ENCODE measurements at places on chromosomes 3 and 15.

DNA sequence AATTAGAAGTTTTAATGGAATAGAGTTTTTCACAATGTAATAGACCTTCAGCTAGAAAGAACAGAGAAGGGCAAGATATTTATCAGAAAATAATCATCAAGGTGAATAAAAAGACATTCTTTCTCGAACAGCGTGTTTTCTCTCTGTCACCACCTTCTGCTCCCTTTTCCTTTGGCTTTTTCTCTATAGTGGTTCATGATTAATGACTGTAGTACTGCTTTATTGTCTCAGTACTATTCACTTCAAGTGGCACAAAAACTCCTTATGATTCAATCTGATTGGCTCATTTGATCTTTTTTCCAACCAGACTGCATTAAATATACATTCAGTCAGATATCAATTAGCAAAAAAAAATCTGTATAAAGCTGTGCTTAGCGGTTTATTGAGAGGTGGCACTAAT, 516.0 kb downstream of the OTOL1 start:
- DNase-seq, result no peak

GRCh38 chr15:29102911-29103823, 166.5 kb downstream of the NSMCE3 start:
- no peak for DNase-seq

- DNase-seq, result no peak
Measured at GRCh38 chr15:101615986-101616848, 36.0 kb downstream of the TM2D3 start.

- no peak for DNase-seq
Measured at GRCh38 chr3:126955004-126955790, 27.7 kb upstream of the PLXNA1 start.

DNA sequence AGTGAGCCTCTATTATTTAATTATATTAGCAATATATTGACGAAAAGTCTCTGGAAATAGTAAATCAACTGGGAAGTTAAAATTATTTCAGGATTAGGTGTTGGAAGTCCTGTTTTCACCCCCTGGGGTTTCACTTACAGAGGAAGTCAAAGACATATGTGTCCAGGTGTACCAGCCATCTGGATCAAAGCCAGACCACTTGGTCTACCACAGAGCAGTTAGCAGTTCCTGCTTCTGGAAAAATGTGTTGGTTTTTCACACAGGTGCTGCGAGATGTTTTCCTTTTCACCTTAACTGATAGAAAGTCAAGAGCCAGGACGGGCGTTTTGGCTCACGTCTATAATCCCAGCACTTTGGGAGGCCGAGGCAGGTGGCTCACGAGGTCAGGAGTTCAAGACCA, 13.1 kb downstream of the MME start:
- no peak for DNase-seq

DNA sequence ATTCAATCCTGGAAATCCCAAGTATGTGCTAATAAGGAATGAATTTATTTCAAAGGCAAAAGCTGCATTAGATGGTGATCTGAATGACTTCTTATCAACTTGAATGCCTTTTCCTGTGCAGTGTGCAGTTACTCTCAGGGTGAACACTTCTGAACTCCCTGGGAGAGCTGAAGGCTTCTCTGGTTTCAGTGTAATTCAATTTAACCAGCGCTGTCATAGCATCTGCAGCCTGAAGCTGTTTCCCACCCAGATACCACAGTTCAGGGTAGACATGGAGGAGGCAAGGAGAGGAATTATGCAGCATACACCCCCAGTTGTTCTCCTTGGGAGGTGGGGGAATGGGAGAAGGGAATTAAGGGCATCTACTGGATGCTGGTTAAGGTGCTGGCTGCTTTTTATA, 49.1 kb upstream of the PRR23C start:
- DNase-seq, result no peak

- DNase-seq, result no peak
Measured at GRCh38 chr3:149610351-149611105, 47.3 kb downstream of the WWTR1 start.

DNA sequence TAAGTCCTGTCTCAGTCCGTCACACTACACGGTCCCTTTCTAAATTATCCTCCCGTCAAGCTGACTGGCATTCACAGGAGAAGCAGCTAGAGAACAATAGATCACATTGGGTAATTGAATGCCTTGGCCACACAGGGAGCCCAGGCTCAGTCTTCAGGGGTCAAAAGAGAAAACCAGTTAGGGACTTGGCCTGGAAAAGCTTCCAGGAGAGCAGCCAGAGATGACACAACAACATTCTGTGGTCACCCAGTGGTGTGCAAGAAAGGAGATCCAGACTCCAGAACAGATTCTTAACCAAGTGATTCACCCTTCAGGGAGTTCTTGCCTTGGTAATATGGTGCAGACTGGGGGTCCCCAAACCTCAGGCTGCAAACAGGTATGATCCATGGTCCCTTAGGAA, 15.9 kb downstream of the ARHGAP31 start:
- no peak for DNase-seq

DNA sequence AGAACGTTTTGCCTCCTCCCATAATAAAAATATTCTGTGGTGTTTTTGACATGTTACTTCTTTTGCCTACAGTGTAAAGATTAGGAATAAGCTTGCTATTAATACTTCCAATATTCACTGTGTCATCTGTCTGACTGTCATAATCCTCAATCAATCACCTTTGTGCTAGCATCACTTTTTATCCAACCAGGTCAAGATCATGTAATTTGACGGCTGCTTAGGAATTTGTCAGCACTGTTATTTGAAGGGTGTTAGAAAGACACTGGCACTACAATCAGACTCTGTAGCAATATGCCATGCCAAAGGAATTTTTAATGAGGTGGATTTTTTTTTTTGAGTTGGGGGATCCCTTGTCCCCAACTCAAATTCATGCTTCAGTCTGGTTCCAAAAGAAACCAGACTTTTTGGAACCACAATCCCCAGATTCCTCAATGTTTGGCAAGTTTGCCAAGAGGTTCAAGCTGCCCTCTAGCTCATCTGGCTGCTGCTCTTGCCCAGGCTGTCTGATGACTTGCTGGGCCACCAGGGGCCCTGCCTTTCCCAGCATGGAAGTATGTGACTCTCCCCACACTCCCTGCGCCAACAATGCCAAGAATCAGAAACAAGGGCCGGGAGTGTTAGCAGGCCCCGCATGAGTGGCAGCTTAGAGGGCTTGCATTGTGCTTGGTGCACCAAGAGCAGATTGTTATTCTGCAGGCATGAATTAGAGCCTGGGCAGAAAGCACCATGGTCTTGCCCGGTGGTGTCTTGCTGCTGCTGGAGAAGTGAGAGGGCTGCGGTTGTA, 58.6 kb upstream of the TSC22D2 start:
- DNase-seq, result no peak

GRCh38 chr3:62675492-62675891, 199.7 kb downstream of the CADPS start:
- no peak for DNase-seq

DNA sequence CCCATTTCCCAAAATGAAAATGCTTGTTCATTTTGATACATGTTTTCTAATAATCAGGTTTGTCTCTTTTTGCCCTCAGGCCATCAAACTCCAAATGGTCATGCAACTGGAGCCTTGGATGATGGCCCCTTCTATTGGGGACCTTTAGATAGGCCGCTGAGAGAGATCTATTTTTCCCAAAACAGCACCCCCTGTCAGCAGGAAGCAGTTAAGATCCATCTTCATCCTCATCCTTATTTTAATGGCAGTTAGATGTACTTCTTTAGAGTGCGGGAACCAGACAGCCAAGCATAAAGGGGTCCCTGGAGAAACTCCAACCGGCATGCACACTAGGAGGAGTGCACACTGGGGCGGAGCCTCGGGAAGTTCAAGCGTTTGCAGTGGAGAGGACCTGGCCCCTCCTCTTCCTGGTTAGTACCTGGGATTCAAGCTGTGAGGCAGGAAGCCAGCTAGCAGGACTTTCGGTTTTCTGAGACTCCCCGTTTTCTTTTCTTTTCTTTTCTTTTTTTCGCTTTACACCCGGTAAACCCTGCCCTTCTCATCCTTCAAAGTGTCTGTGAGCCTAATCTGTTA, 31.9 kb upstream of the STRIT1 start:
- no peak for DNase-seq

DNA sequence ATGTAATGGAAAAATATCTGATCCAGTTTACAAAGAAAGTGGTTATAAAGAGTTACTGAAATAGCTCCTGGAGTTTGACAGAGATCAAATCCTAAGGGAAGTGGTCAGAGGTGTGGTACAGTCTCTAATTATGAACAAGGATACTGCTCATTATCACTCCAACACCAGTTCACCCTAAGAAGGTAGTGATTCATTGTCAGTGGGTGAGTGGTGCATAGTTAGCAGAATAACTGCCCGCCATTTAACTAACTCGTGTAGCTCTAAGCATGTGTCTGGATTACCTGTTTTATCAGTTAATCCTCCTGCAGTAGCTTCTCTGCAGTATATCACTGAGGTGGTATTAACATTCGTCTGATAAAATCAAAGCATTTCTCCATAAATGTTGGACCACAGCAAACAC, 700.1 kb downstream of the NLGN1 start:
- no peak for DNase-seq

DNA sequence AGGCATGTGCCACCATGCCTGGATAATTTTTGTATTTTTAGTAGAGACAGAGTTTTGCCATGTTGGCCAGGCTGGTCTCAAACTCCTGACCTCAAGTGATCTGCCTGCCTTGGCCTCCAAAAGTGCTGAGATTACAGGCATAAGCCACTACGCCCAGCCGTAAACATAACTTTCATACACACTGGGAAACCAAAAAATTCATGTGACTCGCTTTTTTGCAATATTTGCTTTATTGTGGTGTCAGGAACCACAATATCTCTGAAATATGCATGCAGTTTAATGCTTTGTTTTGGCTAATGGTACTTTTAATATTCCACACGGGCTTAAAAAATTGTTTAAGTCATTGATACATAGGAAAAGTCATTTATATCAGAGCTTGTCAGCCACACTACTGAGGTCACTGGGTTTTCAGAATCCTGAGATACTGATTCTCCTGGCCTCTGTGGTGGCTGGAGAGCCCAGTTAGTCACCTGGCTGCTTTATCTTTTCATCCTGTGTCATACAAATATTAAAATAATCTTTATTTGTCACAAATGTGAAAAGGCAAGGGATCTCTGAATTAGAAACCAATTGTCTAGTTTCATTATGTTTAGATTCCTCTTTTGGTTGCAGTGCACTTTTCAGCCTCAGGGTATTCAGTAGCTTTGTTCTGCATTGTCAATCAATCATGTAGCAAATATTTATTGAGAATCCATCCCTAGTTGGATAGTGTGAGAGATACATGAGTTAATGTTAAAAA, 10.0 kb downstream of the TMEM62 start:
- DNase-seq, result no peak

DNA sequence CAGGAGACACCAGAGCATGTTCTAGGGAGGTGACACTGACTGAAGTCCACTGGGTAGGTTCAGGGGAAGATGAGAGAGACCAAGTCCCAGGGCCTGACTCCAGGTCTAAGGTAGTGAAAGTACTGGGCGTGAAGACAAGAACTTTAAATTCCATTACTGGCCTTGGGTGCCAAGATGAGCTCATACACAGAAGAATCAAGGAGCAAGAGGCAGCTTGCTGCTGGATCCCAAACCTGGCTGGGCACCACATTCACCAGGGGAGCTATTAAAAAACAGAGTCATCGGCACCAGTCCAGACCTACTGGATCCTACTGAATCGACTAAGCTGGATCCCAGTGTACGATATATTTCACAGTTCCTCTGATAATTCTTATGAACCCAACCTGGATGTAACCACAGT, 42.1 kb upstream of the ATG7 start:
- DNase-seq, result no peak

- DNase-seq, result no peak
Measured at GRCh38 chr3:74332165-74332564, 282.3 kb downstream of the CNTN3 start.

DNA sequence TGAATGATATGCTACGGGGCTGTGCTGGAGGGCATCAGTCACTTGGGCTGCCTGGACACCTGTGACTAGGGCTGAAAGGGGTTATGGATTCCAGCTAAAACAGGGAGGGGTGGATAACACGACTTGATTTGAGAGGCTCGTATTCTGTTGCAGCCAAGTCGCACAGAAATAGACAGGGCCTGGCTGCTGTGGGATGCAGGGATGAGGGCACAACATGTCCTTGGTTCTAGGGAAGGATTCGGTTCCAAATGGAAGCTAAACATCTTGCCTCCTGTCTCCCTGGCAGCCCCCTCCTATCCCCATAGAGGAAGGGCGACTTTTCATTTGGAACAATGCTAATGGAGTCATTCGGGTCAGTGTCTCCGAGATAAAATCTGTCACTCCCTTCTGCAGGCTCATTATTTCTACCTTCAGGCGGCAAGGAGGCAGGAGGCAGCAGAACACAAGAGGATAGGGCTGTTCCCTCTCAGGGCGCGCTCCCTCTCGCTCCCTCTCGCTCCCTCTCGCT, 433.8 kb upstream of the RBMS3 start:
- DNase-seq, result no peak

- DNase-seq, result no peak
Measured at GRCh38 chr3:45779746-45780735, 16.3 kb downstream of the SLC6A20 start.

Data from central memory CD4-positive, alpha-beta T cell (primary cell).